ENCODE measurements at places on chromosomes 7 and 10. TPM values are rescaled to one million over a fixed set of nuclear protein-coding genes. Genes with fewer than 3 reads are reported as not detected.

HTR7 gene
- total RNA-seq: 2.0 TPM

NET1 gene
- 173 TPM for total RNA-seq

MKX gene
- 1.7 TPM for total RNA-seq

SPDYE5 gene
- total RNA-seq: not detected

HACD1 gene
- 29.9 TPM for total RNA-seq

CCL26 gene
- 3.0 TPM for total RNA-seq

INTS1 gene
- 28.8 TPM for total RNA-seq

RBM20 gene
- total RNA-seq: 1.9 TPM

DLG5 gene
- total RNA-seq: 28.1 TPM

GSDME gene
- total RNA-seq: 14.8 TPM

CARD11 gene
- 1.3 TPM for total RNA-seq

NEUROD6 gene
- total RNA-seq: not detected

CH25H gene
- total RNA-seq: 6.3 TPM

FRMPD2 gene
- total RNA-seq: not detected

DMTF1 gene
- total RNA-seq: 89.6 TPM

CTTNBP2 gene
- 13.3 TPM for total RNA-seq

NEUROG3 gene
- total RNA-seq: not detected

LRGUK gene
- total RNA-seq: 0.84 TPM

TMEM196 gene
- not detected for total RNA-seq

NPM3 gene
- total RNA-seq: 29.0 TPM

SPDYE8 gene
- total RNA-seq: not detected

RARRES2 gene
- 93.9 TPM for total RNA-seq

TFPI2 gene
- 106 TPM for total RNA-seq

ANKRD61 gene
- total RNA-seq: not detected

ABCB1 gene
- total RNA-seq: 12.2 TPM
